ENCODE measurements at places on chromosomes 4 and X.

DNA sequence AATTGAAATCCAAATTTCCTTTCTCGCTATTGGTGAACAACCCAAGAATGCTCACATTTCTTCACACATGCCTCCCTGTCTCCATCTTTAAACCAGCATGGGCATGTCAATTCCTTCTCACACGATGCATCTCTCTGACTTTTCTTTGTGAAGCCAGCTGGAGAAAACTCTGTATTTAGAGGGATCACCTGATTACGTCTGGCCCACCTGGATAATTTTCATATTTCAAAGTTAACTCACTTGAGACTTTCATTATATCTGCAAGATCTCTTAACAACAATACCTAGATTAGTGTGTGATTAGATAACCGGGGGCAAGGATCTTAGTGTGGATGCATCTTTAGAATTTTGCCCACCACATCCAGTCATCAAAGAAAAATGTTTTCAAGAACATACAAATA lies 164.0 kb downstream of the TMEM47 start:
- no peak for DNase-seq

GRCh38 chr4:146095091-146095690 lies 80.3 kb upstream of the LSM6 start:
- no peak for DNase-seq

GRCh38 chr4:56755901-56756300 lies 65.6 kb downstream of the SPINK2 start:
- DNase-seq: no peak

DNA sequence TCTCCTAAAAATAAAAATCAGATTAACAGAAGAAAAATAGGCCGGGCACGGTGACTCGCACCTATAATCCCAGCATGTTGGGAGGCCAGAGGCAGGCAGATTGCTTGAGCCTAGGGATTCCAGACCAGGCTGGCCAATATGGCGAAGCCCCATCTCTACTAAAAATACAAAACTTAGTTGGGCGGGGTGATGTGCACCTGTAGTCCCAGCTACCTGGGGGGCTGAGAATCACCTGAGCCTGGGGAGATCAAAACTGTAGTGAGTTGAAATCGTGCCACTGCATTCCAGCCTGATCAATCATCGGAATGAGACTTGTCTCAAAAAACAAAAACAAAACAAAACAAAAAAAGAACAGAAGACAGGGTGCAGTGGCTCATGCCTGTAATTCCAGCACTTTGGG lies 32.8 kb upstream of the NOCT start:
- no peak for DNase-seq

- DNase-seq: no peak
Observed at GRCh38 chr4:52312722-52313121, 261.6 kb downstream of the SPATA18 start.

DNA sequence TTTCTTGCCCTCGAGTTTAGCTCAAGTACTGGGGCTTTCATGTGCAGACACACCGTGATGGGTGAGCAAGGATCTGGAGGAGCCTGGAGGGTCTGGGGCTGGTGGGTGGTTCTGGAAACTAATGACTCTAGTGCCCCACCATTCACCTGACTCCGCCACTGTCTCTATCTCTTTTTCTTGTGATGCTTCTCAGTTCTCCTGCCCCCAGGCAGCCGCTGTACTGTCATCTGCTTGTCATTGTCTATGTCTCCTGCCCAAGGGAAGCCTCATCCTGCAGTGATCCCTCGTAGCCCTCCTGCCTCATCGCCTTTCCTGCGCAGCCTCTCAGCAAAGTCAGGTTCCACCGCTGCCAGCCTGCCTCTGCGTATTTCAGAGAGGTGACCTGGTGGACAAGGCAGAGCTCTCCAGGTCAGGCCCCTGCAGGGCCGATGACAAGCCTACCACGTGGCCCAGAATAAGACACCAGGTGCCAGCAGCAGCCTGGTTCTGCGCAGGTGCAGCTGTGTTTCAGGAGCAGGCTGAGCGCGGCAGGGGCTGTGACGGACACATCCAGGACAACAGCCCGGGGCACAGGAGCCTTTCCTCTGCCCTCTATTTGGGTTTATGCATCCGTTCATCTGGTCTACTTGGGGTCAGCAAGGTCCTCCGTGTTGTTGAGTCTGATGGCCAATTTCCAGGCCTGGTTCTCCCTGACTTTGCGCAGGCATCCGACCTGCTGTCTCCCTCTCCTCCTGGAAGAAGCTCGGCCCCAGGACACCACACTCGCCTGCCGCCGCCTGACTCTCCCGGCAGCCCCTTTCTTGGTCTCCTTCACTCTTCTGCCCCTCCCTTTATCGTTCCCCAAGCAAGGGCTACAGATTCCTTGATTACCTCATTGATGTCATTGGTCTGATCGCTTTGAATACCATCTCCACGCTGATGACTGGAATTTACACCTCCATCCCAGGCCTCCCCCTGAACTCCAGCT lies 30.9 kb upstream of the CDKN2AIP start:
- DNase-seq: no peak

All from Right ventricle myocardium superior (tissue), 1 donor.